ENCODE measurements at places on chromosomes 3 and 15.

GRCh38 chr3:148420242-148420641 lies 277.5 kb upstream of the AGTR1 start:
- DNase-seq = no peak

- DNase-seq = no peak
These were observed 215.8 kb downstream of the ROBO1 start for GRCh38 chr3:79551997-79552396.

DNA sequence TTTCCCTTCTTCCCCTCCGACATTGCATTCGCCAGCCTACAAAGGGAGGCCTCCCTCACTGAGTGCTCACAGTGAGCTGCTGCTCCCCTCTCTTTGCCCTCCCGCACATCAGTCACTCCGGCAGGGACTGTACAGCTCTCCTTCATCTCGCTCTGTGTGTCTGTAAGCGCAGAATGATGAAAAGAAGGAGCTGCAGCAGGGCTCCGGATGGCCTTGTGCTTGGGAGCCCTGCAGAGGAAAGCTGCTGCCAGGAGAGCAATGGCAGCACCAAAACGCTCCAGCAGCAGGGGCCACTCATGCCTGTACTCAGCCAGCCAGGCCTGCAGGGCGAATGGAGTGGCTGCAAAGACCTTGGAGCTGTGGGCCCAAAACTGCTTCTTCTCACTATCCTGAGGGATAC lies 107.0 kb upstream of the NSMCE3 start:
- DNase-seq = no peak

DNA sequence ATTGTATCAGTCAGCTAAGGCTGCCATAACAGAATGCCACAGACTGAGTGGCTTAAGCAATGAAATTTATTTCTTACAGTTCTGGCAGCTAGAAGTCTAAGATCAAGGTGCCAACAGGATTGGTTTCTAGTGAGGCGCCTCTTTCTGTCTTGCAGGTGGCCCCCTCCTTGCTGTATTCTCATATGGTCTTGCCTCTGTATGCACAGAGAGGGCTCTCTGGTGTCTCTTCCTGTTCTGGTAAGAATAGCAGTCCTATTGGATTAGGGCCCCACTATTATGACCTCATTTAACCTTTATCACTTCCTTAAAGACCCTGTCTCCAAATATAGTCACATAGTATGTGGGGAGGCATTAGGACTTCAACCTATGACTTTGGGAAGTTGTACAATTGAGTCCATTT lies 253.9 kb downstream of the EDEM1 start:
- no peak for DNase-seq

DNA sequence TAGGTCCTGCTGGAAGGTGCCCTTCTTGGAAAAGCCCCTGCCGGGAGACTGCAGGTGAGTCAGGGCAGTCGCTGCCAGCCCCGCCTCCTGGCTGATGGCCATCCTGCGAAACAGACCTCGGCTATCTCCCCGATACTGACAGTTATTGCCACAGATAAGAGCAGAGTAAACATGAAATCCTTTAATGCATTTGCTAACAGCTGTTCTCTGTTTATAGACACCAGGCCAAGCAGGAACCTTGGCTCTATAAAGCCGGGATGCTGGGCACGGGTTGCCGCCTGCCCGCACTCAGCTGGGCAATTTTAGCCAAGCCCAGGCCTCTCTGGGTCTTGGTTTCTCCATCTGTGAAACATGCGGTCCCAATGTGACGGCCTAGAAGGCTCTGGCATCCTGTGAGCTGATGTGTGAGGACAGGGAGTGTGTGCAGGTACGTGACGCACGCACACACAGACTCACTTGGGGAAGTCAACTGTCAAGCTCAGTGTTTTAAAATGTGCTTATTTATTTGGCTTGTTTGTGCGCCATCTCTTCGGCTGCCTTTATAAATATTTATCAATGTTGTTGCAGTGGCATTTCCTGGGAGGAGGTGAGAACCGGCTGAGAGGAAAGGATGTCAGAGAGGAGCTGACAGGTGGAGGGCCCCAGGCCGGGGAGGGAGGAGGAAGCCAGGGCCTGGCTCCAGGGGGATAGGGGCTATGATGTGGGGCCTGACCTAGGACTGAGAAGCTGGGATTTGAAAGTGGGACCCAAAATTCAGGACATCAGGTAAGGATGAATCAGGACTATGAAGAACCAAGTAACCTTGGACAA lies 50.8 kb upstream of the PRR23E start:
- DNase-seq = no peak

GRCh38 chr3:106635826-106636225 lies 741.4 kb upstream of the CCDC54 start:
- no peak for DNase-seq

GRCh38 chr3:51692980-51693395 lies 13.9 kb upstream of the GRM2 start:
- DNase-seq = no peak

DNA sequence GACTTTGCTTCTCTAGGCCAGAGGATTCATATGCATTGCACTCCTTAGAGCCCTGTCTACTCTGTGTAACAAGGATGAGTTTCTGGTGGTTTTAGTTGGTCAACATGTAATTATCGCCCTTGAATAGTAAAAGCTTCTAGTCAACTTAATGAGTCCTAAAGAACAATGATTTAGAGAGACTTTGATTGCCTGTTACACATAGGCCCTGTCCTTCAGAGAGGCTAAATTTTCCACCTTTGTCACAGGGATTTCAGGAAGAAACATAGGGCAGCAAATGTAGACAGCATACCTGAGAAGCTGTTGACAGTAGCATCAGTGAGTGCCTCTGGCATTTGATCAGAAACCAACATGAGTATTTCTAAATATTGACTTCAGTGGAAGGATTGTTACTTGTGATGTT lies 7.1 kb downstream of the BTLA start:
- no peak for DNase-seq

GRCh38 chr3:139062918-139063317 lies 18.2 kb upstream of the PRR23C start:
- DNase-seq = no peak
